ENCODE measurements at places on chromosomes 3 and 15.

DNA sequence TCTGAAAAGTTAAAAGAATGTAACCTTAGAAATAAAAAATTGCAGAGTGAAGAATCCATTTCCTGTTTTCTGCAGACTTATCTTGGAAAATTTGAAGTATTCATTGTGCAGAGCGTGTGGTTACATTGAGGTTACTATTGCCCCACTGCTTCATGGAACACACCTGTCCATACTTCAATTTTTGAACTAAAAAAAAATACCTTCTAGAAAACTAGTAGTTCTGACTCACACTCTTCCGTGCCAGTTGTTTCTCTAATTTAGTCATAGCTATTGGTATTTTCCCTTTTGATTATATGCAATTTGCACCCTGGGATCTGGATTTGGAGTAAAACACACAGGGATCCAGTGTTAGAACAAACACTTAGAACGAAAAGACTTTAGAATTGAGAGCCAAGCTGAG, 111.8 kb upstream of the LYSMD4 start:
- DNase-seq: no peak

- DNase-seq: no peak
Observed at GRCh38 chr3:188274249-188274915, 120.4 kb downstream of the LPP start.

GRCh38 chr15:75223688-75224087, 22.0 kb downstream of the C15orf39 start:
- DNase-seq: no peak

- DNase-seq: no peak
Observed at GRCh38 chr15:65217526-65218482, 6.5 kb upstream of the CILP start.
